Astrocyte of the spinal cord (primary cell): ENCODE measurements at places on chromosomes 2 and 18.

DNA sequence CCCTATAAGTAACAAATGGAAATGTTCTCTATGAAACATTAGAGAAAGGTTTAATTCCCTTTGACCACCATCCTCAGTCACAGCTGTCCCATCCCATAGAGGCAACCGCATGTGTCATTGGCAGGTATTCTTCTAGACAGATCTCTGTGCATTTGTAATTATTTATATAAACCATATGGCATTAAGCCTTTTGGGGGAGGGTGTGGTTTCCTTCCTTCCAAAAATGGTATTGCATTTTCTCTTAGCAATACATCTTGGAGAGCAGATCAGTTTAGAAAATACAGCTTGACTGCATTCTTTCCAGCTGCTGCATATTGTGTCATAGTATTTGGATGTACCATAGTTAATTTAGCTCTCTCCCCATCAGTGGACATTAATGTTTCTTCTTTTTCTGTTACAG lies 57.7 kb downstream of the LCLAT1 start:
- DNase-seq, result no peak

DNA sequence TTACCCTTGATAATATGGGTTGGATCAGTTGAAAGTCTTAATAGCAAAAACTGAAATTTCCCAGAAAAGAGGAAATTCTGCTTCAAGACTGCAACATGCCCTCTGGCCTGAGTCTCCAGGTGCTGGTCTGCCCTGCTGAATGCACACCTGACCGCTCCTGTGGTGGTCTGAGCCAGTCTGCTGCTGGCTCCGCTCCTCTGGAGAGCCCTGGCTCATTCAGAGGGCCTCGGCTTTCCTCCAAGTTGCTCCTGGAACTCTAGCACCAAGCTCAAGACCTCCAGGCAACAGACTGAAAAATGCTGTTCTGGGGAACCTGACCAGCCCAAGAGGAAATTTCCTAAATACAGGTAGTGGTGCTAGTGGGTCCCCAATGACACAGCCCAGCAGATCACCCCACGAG lies 64.8 kb downstream of the DIPK1C start:
- no peak for DNase-seq

GRCh38 chr2:40209761-40210160 lies 242.1 kb downstream of the SLC8A1 start:
- no peak for DNase-seq

- DNase-seq, result no peak
Measured at GRCh38 chr2:64675860-64676259, 22.1 kb upstream of the SERTAD2 start.

DNA sequence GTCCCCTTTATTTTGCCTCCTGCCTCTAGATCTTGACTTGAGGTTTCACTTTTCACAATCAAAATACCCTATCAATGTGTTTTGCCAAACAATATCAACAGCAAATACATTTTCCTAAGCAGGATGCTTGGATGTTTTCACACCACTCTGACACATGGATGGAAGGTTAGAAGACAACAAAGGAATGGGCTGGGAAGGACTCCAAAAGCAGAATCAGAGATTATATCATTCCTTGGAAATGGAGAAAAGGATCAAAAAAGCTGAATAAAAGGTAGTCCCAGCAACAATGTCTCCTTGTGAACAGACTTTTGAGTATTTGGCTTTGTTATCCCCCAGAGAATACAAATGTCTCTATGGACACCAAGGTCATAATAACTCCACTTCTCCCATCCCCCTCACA lies 170.8 kb downstream of the ETAA1 start:
- DNase-seq, result no peak

DNA sequence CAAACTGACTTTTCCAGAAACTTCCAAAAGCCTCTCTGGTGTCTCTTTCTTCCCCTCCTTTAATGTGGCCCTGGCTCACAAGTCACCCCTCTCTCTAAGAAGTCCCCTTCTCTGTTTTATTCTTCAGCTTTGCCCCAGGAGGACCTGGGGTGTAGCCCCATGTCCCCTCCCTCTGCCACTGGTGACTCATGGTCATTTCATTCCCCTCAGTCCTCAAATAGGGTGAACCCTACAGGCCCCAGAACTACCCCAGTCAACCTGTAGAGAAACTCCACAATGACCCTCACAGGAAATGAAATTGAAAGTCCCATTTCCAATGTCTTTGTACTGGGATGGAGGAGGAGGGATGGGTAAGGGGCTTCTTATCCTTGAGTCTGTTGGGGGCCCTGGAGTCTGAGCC lies 6.2 kb upstream of the SPEG start:
- no peak for DNase-seq
